PC-9 (cell line): ENCODE measurements at places on chromosomes 1 and 21. TPM values are rescaled to one million over a fixed set of nuclear protein-coding genes. Genes with fewer than 3 reads are reported as not detected.

Gene ETNK2
- total RNA-seq = 16.3 and 18.3 TPM in 2 replicates

Gene CA14
- total RNA-seq = 0.95 and 1.7 TPM in 2 replicates

Gene SLC6A17
- total RNA-seq = 3.2 and 4.5 TPM in 2 replicates

Gene CNKSR1
- total RNA-seq = 31.6 and 33.4 TPM in 2 replicates

Gene NCMAP
- total RNA-seq = 0.20 and 0.50 TPM in 2 replicates

Gene FMN2
- not detected in 2 replicates for total RNA-seq

Gene PADI2
- total RNA-seq = 14.0 and 16.7 TPM in 2 replicates

Gene UBXN10
- 9.4 and 11.9 TPM in 2 replicates for total RNA-seq

Gene TCHHL1
- not detected in 2 replicates for total RNA-seq

Gene POU2F1
- total RNA-seq = 16.6 and 28.5 TPM in 2 replicates

Gene CLDN17
- total RNA-seq = not detected in 2 replicates

Gene SPRR2G
- total RNA-seq = not detected in 2 replicates

Gene RPS27
- total RNA-seq = 898 and 1,409 TPM in 2 replicates

Gene STUM
- not detected in 2 replicates for total RNA-seq

Gene C1orf87
- not detected in 2 replicates for total RNA-seq

Gene LENEP
- 1.2 and 1.3 TPM in 2 replicates for total RNA-seq

DNA sequence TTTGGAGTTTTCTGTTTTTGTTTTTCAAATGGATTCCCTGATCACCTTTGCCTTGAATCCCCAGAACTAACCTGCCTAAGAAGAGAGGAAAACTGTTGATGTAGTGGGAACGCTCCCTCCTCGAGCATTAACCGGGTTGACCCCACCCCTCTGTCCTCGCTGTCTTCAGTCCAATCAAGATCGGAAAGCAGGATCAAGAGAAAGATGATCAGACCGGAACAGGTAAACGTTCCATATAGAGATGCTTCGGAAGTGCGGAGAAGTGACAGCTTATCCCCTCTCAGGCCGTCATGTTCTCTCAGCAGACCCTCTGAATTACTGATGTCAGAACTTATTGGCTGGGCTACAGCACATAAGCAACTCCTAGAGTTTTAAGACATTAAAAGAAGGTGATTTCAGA is 800 bp upstream of the FAM163A start:
- no peaks in the 10 kb centered on the region for H3K36me3 ChIP-seq
- no peak overlapping the region for H3K27ac ChIP-seq
- H3K4me3 ChIP-seq = no peak overlapping the region
- 0 out of 2 replicates have a peak, but pooled peaks cover 15% of the 10 kb centered on the region for H3K27me3 ChIP-seq
- no peaks in the 10 kb centered on the region for H3K4me1 ChIP-seq
- no peak for DNase-seq

DNA sequence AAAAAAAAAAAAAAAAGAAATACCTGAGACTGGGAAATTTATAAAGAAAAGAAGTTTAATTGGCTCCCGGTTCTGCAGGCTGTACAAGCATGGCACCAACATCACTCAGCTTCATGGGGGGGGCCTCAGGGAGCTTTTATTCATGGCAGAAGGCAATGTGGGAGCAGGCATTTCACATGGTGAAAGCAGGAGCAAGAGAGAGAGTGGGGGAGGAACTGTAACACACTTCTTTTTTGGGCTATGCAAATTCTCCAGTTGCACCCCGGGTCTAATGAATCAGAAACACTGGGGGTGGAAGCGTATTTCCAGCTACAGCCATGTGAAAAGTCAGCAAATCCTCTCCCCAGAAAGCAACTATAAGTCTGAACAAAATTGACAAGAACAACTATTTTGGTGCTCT is 11.8 kb upstream of the SOD1 start:
- H3K27me3 ChIP-seq = no peaks in the 10 kb centered on the region
- no peaks in the 10 kb centered on the region for H3K36me3 ChIP-seq
- H3K27ac ChIP-seq = no peak overlapping the region
- DNase-seq = no peak
- H3K4me1 ChIP-seq = no peaks in the 10 kb centered on the region

DNA sequence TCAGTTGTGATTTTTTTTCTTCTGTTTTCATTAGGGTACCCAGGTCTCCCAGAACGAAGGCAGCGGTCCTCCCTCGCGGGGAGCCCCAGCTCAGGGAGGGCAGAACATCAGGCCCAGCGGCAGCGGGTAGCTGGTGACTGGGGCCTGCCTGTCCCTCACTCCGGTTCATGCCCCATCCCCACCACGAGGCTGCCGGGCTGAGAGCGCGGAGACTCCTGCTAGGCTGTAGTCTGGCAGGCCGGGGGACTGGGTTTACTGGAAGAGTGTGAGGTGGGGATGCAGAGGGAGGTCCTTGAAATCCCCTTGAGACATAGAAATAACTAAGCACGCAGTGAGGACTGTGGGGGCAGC is 10.5 kb downstream of the BRINP2 start:
- H3K4me3 ChIP-seq = no peak overlapping the region
- no peaks in the 10 kb centered on the region for H3K4me1 ChIP-seq
- no peak for DNase-seq

DNA sequence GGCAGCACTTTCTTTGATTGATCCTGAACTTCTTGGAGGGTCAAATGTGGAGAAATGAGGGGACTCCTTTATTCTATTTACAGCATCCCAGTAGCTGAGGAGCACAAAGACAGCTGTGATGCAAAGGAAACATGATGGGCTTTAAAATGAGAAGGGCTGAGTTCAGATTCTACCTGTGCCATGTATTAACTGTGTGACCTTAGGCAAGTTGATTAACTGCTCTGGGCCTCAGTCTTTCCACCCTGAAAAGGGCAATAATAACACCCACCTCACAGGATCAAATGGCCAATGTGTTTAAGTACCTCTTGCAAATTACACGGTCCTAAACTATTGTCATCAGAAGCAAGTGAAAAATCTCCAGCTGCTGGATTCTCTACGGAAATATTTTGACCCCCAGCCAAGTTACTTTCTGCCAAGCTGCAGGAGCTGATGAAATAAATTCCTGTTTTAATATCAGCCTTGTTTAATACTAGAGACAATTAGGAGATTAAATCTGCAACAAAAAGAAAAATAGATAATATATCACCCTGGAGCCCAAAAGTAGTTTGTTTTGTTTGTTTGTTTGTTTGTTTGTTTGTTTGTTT is 15.7 kb downstream of the TMEM81 start:
- no peak overlapping the region for H3K4me3 ChIP-seq
- H3K27me3 ChIP-seq = peaks cover 45% of the 10 kb centered on the region
- no peak overlapping the region for H3K27ac ChIP-seq
- DNase-seq = no peak
- H3K36me3 ChIP-seq = no peaks in the 10 kb centered on the region
- no peaks in the 10 kb centered on the region for H3K4me1 ChIP-seq

DNA sequence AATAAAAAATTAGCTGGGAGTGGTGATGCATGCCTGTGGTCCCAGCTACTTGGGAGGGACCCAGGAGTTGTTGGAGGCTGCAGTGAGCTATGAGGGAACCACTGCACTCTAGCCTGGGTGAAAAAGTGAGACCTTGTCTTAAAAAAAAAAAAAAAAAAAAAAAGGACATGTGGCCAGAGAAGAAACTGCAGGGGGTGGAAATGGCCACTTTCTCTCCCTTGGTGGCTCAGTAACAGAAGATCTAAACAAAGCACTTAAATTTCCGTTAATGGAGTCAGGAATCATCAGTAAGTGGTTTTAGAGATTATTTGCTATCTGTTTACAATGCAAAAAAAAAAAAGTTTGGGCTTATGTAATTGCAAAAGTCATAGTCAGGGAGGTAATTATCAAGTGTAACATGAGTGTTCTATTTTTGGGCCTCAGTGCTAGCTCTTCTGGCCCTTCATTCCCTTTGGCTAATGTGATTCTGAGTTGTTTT is 19.3 kb upstream of the OPRD1 start:
- no peak for DNase-seq
- H3K27me3 ChIP-seq = no peaks in the 10 kb centered on the region
- H3K27ac ChIP-seq = no peak overlapping the region
- H3K4me3 ChIP-seq = no peak overlapping the region

- H3K4me3 ChIP-seq = no peak overlapping the region
- H3K36me3 ChIP-seq = no peaks in the 10 kb centered on the region
- peaks cover 14% of the 10 kb centered on the region; the same call in 1 of the 2 replicates for H3K4me1 ChIP-seq
- H3K27ac ChIP-seq = no peak overlapping the region
These were observed 75.1 kb upstream of the GNG12 start for GRCh38 chr1:67908250-67908936.

- H3K4me3 ChIP-seq = no peak overlapping the region
- H3K27ac ChIP-seq = peak overlapping the region; percentile 38; the same call in 1 of the 2 replicates
- H3K4me1 ChIP-seq = peaks cover 7% of the 10 kb centered on the region
- H3K27me3 ChIP-seq = no peaks in the 10 kb centered on the region
These were observed 15.9 kb downstream of the ZMYND12 start for GRCh38 chr1:42439940-42440339.

- H3K27ac ChIP-seq = no peak overlapping the region
- no peaks in the 10 kb centered on the region for H3K36me3 ChIP-seq
- peaks cover 21% of the 10 kb centered on the region; the same call in 1 of the 2 replicates for H3K27me3 ChIP-seq
- no peak for DNase-seq
- H3K4me3 ChIP-seq = no peak overlapping the region
These were observed 21.4 kb upstream of the NPPB start for GRCh38 chr1:11880181-11880575.

DNA sequence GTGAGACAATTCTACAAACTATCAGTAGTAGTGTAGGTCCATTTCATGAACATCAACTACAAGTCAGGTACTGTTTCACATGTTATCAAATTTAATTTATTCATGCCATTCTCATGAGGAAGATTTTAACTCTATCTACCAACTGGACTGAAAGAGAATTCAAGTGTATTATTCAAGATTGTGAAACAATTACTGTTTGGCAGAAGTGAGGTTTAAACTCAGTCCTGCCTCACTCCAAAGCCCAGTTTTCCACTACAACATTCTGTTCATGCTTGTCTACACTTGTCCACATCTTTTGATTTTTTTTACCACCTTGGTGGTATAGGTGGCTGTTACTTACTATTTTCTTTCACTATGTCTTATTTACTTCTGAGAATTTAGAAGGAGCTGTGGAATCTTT is 272.9 kb downstream of the TGFB2 start:
- peaks cover 8% of the 10 kb centered on the region for H3K4me1 ChIP-seq
- 0 out of 2 replicates have a peak, but pooled peaks cover 4% of the 10 kb centered on the region for H3K36me3 ChIP-seq
- H3K27ac ChIP-seq = no peak overlapping the region
- H3K4me3 ChIP-seq = no peak overlapping the region
- H3K27me3 ChIP-seq = no peaks in the 10 kb centered on the region

GRCh38 chr1:237032029-237032428 is 10.0 kb upstream of the RYR2 start:
- H3K4me3 ChIP-seq = no peak overlapping the region
- no peaks in the 10 kb centered on the region for H3K4me1 ChIP-seq
- no peak overlapping the region for H3K27ac ChIP-seq
- no peaks in the 10 kb centered on the region for H3K36me3 ChIP-seq
- peaks cover 51% of the 10 kb centered on the region for H3K27me3 ChIP-seq
- DNase-seq = no peak

- no peak for DNase-seq
- H3K27ac ChIP-seq = no peak overlapping the region
- no peaks in the 10 kb centered on the region for H3K4me1 ChIP-seq
- H3K27me3 ChIP-seq = peaks cover 31% of the 10 kb centered on the region
- H3K36me3 ChIP-seq = no peaks in the 10 kb centered on the region
- H3K4me3 ChIP-seq = no peak overlapping the region
These were observed 9.8 kb downstream of the KCNN3 start for GRCh38 chr1:154860156-154860870.

GRCh38 chr1:206066479-206067171 is 13.7 kb downstream of the RHEX start:
- DNase-seq = no peak
- H3K27ac ChIP-seq = no peak overlapping the region
- H3K4me1 ChIP-seq = no peaks in the 10 kb centered on the region

- H3K36me3 ChIP-seq = no peaks in the 10 kb centered on the region
- no peaks in the 10 kb centered on the region for H3K27me3 ChIP-seq
- no peaks in the 10 kb centered on the region for H3K4me1 ChIP-seq
- no peak for DNase-seq
- no peak overlapping the region for H3K4me3 ChIP-seq
- no peak overlapping the region for H3K27ac ChIP-seq
These were observed 426.6 kb downstream of the LRRIQ3 start for GRCh38 chr1:73771396-73771795.

GRCh38 chr1:150429805-150430204 is 57.4 kb upstream of the TARS2 start:
- no peak for DNase-seq
- no peaks in the 10 kb centered on the region for H3K27me3 ChIP-seq
- H3K27ac ChIP-seq = no peak overlapping the region

DNA sequence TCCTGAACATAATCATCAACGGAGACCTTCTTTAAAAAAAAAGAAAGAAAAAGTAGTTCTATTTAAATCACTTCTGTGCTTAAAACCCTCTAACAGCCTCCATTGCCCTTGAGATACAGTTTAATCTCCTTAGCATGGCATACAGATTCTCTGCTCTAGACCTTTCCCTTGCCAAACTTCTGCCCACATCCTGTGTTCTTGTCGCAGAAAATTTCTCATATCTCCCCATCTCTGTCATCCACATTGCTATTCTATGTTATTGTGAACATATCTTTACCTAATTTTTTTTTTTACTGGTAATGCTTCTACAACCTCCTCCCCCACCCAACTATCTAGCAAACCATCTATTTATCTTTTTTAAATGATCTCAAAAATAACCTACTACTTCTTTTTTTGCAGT is 135.7 kb upstream of the PROX1 start:
- no peaks in the 10 kb centered on the region for H3K4me1 ChIP-seq
- DNase-seq = no peak

- no peaks in the 10 kb centered on the region for H3K4me1 ChIP-seq
- no peak overlapping the region for H3K27ac ChIP-seq
- H3K4me3 ChIP-seq = no peak overlapping the region
- H3K36me3 ChIP-seq = no peaks in the 10 kb centered on the region
These were observed 357.9 kb upstream of the USP24 start for GRCh38 chr1:55572878-55573734.

DNA sequence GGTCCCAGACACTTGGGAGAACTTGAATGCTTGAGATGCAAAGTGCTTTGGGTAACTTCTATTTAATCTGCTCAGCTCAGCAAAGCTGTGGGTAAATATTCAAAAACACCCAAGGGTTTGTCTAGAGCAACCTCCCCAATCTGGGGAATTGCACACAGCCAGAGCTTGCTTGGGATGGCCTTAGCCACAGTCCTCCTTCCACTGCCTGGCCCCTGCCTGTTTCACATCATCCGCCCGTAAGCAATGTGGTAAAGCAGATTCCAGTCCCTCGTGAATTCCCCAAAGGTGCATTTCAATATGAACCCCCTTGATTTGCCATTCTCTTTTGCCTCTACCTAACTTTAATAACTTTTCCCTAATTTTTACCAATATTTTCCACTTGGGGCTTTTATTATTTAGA is 418.1 kb downstream of the DISC1 start:
- H3K4me3 ChIP-seq = no peak overlapping the region
- no peak overlapping the region for H3K27ac ChIP-seq
- DNase-seq = no peak
- H3K27me3 ChIP-seq = no peaks in the 10 kb centered on the region
- no peaks in the 10 kb centered on the region for H3K36me3 ChIP-seq

- no peak for DNase-seq
- H3K27me3 ChIP-seq = peaks cover 5% of the 10 kb centered on the region; the same call in 1 of the 2 replicates
- no peaks in the 10 kb centered on the region for H3K36me3 ChIP-seq
- H3K4me1 ChIP-seq = no peaks in the 10 kb centered on the region
These were observed 108.8 kb downstream of the NAV1 start for GRCh38 chr1:201647722-201648065.
